ENCODE measurements at places on chromosomes 7 and 10.

DNA sequence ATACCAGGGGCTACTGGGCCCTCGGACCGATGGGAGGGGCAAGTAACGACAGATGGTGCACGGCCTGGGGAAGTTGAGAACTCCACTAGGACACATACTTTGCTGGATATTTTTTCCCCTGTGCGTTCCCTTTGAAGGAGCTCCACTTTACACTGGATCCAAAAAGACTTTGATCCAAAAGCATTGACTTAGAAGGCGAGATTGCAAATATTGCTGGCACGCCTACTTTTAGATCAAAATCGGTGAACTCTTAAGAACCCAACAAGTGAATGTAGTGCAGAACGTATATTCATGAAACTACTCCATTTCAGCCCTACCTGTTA, 436 bp upstream of the SLC25A13 start:
- DNase-seq, result no peak

GRCh38 chr10:126397156-126397555, 8.9 kb upstream of the ADAM12 start:
- no peak for DNase-seq

- no peak for DNase-seq
These were observed 103.1 kb downstream of the GSAP start for GRCh38 chr7:77313085-77313484.

GRCh38 chr7:21422751-21423150, 5.1 kb upstream of the SP4 start:
- DNase-seq, result no peak
